ENCODE measurements at places on chromosomes 3 and 15.

DNA sequence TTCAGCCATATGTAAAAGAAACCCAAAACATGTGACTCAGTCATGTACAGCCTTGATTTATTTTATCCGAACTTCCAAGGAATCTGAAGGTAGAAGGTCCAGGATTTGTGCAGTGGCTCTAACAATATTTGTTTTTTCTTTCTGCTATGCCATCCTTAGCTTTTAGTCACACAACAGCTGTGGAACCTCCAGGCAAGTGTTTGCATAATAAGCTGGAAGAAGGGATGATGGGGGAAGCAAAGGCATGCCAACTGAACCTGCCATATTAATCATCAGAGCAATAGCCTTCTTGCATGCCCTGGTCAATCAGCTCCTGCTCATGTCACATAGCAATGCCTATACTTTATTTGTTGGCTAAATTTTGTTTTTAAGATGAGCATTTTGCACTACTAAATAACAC lies 444.7 kb upstream of the ARPP21 start:
- DNase-seq, result no peak

DNA sequence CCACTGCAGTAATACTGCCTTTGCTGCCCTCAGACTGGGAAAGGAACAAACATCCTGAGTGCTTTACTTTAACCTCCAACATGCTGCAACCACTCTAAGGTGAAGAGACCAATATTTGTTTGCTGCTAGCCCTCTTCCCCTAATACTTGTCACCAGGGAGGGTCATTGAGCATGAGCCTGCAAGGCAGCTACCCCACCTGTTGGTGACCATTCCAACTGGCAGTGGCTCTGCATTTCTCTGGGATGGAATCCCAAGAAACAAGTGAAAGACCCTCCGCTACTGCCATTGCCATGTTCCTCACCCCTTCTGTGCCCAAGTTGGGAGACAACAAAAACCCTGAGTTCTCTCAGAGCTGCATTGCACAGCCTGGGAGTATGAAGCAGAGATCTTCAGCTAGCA lies 462.7 kb downstream of the ZBBX start:
- DNase-seq, result no peak

- peak; percentile 41 for DNase-seq
These were observed 1.3 kb downstream of the SEMA7A start for GRCh38 chr15:74432271-74432967.

DNA sequence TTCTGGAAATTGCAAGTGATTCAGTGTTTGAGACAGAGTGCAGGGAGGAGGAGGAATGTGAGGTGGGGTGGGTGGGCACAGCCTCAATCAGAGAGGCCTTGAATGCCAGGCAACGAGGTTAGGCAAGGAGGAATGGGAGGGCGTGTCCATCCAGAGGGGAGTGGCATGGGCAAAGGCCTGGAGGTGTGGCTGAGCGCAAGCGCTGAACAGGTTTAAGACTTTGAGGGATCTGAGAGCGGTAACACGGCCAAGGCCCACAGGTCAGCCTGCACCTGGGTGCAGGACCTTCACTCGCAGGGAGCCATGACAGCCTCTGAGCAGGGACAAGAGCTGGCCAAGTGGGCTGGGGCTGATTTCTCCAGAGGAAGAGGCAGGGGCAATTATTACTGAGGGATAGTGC lies 125.9 kb downstream of the TPRA1 start:
- DNase-seq, result no peak

- DNase-seq, result no peak
These were observed 66.6 kb downstream of the LEO1 start for GRCh38 chr15:51904931-51905330.

GRCh38 chr3:63331520-63331919 lies 53.4 kb downstream of the SYNPR start:
- no peak for DNase-seq

DNA sequence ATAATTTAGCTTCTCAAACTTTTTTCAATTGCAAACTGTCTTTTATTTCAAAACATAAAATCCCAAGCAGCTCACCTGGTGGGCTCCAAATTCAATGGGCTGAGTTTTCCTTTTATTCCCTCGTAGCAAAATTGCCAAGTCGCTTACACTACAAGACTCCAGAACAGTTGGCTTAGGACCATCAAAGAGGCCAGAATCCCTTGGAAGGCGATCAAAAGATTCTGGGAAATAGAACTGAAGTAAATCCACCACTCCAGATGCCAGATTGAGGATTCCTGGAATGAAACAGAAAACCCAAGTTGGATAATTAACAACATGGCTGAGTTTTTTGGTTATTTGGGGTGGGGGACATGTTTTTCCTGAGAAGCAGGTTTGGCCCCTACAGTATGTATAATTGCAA lies 87.7 kb upstream of the DCLK3 start:
- DNase-seq, result no peak

DNA sequence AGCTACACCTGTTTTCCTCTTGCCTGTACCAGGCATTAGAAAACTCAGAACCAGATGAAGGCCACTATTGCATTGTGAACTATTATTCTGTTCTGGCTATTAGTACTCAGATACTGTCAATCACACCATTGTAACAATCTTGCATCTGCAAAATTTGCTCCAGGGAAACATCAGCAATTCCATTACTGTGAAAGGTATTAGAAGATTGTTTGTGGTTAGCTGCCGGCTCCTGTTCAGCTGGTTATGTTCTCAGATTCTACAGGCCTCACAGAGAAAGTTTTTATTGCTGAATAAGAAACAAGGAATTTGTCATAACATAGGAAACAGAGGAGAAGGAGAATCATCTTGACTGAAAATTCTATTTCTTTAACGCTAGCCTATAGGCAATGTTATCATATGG lies 179.9 kb downstream of the PLOD2 start:
- DNase-seq, result no peak

DNA sequence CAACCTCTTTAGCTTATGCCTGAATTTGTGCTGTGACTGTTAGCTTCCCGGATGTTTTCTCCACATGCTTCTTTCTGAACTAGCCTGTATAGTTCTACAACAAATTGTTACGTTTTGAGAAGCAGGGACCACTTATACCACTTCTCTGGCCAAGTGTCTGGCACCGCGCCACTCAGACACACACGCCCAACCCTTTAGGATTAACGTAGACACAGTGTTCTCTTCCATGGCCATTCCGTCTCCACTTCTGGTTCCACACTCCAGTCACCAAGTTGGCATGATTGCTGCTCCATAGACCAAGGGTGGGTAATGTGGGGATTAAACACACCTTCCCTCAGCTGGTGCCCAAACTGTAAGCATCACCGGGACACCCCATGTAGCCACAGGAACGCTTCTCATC lies 755 bp upstream of the TMEM108 start:
- DNase-seq, result no peak

DNA sequence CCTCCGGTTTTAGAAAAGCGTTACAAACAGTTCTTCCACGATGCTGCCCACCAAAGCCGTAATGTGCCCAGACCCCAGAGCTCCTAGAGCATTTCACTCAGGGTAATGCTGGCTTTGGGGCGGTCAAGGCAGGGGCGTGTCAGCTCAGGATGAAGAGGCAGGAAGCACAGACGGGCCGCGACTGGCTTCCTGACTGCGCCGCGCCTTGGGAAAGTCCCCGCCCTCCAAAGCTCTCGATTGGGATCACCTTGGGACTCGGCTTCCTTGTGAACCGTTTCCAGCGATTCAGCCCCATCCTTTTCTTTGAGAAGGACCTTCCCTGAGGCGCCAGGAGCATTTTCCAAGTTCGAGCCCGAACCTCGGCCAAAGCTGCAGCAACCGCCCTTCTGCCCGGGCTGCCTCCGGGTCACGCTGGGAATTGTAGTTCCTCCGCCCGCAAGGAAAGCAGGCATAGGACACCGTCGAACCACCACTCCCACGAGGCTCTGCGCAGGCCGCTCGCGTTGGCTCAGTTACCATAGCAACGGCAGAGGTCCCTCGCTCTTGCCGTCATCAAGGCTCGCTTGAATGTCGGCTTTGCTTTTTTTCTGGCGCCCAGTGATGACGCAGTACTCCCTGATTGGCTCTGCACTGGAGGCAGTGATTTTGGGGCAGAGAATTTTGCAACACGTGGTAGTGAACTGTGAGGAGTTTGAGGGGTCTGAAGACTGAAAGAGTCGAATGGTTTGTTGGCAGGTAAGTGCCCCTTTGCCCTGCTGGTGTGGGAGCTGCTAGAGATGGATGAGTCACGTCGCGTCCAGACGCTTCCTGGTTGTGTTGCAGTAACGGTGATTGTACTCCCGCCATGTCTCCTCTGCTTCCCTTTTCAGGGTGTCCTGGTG lies at the start of the genes CCDC191 and QTRT2:
CCDC191 (minus strand) TSS at position 397 of the 881 bp plus-strand sequence; CDS start at position 337, 60 bp downstream.
QTRT2 (plus strand) TSS at position 608 of the 881 bp plus-strand sequence. CDS start 8,521 bp downstream, outside the sequence.
- DNase-seq, result peak; percentile 100

GRCh38 chr15:20659265-20659664 lies 117.7 kb upstream of the GOLGA6L6 start:
- no peak for DNase-seq

DNA sequence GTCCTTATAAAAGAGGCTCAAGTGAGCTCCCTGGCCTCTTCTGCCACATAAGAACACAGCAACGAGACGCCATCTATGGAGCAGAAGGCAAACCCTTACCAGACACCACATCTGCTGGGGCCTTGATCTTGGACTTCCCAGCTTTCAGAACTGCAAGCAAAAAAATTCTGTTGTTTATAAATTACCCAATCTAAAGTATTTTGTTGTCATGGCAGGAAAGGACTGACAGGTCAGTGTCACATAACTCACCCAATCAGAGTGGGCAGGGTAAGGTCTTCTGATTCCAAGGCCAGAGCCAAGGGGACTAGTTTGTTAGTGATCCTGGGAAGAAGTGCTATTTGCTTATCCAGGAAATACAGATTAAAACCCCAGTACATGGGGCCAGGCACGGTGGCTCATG lies 98.9 kb downstream of the HMG20A start:
- peak; percentile 63 for DNase-seq

DNA sequence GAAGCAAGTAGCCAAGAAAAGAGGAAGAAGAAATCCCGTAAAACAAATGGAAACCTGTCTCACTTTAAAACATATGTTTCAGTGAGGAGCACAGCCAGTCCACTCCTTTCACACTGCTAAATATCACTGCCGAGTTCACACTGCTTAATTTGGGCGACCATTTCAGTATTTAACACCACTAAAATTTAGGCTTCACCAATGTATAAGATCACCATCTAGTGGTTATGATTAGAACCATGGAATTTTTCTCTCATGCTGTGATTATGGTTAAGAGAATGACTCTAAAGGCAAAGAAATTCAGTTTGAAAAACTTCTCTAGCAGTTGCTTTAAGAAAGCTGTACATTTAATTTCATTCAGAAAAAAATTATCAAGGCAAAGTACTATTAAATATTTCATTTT lies 16.6 kb downstream of the SLC4A7 start:
- DNase-seq, result peak; percentile 24

DNA sequence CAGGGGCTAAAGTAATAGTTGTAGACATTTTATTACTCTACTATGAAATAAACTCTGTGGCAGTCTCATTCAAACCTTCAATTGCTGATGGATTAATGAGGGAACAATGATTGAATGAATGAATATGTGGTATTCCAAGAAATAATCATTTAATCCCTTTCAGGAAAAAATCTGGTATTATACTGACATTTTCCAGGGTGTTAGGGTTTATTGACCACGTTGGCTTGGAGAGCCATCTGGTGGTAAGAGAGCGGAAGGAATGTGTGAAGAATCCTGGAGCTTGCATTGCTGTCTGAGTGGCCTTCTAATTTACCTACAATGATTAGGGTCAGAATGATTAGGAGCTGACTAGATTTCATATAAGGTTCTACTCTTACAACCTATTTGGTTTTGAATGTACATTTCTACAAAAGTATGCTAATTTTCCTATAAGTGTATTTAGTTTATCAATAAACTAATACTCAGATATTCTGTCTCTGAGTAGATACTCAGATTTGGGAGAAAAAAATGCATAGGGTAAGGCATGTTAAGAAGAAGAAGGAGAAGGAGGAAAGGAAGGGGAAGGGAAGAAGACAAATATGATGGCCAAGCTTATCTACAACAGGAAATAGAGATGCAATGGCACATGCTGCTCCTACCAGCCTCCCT lies 249.9 kb downstream of the ROBO1 start:
- DNase-seq, result peak; percentile 61

DNA sequence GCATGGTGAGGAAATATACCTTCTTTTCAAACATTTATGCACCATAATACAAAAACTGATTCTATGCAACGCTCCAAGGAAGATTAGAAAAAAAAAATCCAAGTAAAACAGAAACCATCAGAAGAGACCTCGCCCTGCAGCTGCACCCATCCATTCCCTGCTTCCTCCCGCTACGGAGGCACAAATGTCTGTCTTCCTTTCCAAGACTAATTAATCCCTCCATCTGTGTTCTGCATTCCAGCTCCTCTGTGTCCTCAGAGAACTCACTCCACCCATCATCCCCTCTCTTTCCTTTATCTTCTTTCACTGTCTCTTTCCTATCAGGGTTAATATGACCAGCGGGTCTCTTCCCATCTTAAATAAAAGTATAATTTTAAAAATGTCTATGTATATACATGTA lies 196.1 kb downstream of the ADAMTSL3 start:
- DNase-seq, result peak; percentile 95

DNA sequence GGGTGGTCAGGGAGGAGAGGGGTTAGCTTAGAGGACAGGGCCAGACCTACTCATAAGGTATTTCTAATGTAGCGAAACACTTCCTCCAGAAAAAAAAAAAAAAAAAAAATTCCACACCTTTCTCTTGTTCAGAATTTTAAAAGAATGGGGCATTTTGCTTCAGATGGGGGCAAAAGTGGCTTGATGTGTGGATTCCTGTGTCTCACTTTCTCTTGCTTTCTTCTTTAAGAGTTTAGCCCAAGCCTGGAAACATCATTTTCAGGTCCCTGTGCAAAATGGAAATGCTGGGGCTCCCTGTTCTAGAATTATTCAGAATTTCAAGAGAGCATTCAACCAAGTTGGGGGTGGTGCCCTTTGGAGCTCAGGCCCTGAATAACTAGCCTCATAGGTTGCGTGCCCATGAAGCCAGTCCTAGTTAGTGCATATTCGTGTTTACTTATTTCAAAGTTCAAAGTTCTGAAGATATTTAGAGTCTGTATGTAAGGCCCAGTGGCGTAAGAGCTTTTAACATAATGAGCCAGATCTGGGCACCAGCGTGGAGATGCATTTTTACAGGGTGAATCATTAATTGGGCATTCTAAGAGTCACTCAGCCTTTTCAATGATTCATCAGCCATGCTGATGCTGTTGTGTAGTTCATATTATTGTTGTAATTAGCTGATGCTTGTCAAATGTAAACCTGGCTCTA lies 104.5 kb downstream of the RPLP1 start:
- DNase-seq, result no peak

DNA sequence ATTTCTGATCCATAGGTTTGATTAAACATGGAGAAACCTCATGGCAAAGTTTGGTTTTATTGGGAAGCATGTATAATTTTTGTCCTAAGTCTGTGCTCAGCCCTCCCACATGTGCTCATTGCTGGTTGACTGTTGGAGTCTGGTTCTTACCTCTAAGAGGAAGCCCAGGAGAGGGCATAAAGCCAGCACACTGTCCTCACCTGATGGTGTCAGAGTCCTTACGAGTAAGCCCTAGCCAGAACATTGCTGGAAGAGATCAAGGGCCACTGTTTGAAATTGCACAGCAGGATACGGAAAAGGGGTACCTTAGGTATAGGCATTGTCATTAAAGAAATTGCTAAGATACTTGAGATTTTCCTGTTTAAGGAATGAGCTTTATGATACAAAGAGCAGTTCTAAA lies 21.3 kb downstream of the MLH1 start:
- no peak for DNase-seq
